ENCODE measurements at places on chromosomes 1 and 21.
A peak's percentile ranks its signal among the peaks of the same experiment; 100 is the strongest.

GRCh38 chr21:33080376-33080775 lies 10.4 kb downstream of the OLIG1 start:
- peak; percentile 16 for DNase-seq

DNA sequence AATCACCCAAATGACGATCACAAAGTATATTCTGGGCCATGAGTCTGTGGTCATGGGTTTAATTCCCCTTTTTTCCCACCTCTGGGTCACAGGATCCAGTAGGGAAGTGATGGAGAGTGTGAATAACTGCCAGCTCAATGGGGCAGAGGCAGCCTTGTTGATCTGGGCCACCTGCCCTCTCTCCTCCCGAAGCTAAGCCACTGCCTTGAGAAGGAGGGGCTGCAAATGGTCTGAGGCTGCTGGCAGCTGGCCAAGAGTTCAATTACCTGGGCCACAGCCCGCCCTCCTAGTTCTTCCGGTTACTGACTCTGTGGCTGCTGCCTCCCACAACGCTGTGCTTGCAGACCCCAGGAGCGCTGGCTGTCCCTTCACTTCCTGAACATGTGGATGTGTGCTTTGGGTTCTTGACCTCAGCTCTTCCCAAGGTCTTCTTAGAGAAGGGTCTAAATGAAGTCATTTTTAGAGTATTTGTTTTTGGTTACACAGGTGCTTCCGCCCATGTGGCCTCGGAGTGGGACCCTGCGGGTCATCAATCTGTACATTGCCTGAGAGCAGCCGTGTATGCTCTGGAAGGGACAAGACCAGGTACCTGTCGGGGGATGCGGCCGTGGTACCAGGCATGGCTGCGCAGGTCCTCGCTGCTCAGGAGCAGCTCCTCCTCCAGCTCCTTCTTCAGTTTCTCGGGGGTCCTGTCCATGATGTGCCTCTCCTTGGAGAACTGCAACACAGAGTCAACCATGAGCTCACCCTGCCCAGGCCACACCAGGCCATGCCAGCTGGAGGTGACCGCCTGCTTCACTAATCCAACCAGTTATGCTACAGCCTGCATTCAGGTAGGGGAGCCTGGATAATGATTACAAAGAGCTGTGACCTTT lies 89.7 kb downstream of the BCAR3 start:
- no peak for DNase-seq

- no peak for DNase-seq
Measured at GRCh38 chr1:37567023-37567422, 10.3 kb downstream of the DNALI1 start.

GRCh38 chr1:118933051-118933781 lies 54.9 kb downstream of the TBX15 start:
- no peak for DNase-seq

DNA sequence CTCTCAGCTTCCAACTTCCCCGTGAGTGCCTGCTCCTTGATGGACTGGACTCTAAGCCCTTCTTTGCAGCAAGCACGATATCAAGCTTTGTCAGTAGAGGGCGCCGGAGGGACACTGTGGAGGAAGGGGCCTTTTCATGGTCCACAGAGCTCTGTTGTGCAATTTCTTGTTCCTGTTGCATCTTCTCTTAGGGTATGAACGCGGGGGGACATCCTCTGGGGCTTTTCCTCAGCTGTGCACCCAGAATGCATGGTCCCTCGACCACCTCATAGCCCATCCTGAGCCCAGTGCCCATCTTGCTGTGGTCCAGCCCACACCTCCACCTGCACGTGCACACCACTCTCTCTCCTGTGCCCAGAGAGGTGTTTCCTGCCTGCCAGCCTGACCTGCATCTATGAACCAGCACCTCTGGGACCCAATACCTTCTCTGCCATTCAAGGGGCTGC lies 556.8 kb downstream of the PTPRU start:
- DNase-seq: peak; percentile 74

- DNase-seq: no peak
Measured at GRCh38 chr1:113552244-113552643, 161.9 kb downstream of the MAGI3 start.

All from H7 (cell line).